ENCODE measurements at places on chromosomes 1 and 21.

DNA sequence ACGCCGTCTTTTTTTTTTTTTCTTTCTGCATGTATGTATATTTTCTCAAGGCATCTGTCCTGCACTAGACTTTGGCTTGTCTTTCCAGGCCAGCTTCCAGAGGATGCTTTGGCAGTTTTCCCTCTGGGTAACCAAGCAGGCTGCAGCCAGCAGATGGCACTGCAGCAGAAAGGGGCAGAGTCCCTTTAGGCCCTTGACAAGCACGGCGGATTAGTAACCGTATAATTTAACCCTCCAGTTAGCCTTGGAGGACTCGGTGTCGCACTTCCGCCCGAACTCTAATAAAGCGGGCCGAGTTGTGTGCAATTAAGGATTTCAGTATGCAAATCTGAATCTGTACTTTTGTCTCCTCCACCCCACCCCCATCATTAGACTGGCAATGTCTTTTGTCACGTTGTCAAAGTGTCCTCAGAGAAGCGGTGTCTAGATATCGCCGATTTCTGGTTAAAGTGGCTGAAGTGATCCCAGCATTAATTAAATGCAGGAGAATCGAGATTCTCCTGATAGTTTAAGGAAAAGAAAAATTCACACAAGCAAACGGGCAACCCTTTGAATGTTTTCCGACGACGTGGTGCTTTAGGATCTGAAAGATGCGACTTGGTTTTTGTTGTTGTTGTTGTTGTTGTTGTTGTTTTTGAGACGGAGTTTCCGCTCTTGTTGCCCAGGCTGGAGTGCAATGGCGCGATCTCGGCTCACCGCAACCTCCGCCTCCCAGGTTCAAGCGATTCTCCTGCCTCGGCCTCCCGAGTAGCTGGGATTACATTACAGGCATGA is 1.1 kb upstream of the TMEM167B start:
- DNase-seq, result peak; percentile 74

DNA sequence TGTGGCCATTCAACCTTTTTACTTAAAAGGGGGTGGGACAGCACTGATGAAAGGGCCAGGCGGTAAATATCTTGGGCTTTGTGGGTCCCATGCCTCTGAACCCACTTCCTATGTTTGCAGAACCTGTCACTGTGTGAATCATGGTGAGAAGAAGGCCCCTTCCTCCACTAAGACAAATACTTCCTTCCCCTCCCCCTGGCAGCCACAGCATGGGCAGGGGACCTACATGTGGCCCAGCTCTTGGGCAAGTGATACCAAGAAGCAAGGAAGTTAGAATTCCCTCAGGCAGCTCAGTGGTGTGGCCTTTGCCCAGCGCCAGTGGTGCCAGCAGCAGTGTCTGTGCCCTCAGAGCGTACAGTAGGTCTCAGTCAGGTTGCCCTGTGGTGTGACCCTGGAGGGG is 168.6 kb downstream of the TRIM33 start:
- DNase-seq, result no peak

GRCh38 chr1:96290801-96291200 is 430.8 kb upstream of the PTBP2 start:
- no peak for DNase-seq

GRCh38 chr1:67347688-67348472 is 40.2 kb downstream of the IL12RB2 start:
- peak; percentile 38 for DNase-seq

DNA sequence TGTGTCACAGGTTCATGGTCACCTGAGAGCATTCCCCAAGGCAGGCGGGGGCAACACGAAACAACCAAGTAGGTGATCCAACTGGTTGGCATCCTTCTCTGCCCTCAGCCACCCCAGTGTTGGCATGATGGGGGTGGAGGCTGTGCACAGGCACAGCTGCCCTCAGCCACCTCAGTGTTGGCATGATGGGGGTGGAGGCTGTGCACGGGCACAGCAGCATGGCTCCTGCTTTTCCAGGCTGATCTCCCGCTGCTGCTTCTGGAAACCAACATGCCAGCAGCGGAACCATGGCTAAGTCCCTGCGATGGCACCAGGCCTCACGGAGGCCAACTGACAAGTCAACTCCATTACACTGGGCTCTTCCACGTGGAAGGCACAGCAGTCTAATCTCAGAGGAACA is 447.8 kb downstream of the PTPRU start:
- DNase-seq, result no peak

DNA sequence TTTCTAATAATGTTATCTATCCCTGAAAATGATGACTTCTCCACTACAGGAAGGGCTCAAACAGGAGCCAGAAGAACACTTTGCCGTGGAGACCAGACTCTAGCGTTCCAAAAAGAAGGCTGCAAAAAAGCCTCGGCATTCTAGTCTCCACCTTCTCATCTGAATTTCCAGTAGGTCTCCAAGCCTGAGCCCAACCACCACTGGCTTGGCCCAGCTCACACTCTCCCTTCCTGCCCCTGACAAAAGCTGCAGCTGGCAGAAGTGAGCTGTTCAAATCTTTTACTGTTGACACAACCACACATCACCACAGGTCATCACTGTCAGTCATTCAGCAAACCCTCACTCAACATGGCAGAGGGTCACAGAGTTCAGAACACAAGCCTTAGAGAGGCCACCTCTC is 69.3 kb downstream of the CAMK2N1 start:
- no peak for DNase-seq

DNA sequence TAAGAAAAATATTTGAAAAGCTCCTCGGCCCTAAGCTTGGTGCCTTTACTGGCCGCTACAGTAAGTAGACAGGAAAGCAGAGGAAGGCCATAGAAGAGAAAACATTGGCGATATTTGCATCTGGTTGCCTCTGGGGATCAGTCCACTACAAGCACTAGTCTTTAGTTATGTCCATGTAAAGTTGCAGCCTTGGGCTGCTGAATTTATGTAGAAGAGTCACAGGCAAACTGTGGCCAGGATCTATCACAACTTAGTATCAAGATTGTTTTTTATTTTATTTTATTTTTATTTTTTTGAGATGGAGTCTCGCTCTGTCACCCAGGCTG is 228.7 kb upstream of the CAMK1G start:
- no peak for DNase-seq

DNA sequence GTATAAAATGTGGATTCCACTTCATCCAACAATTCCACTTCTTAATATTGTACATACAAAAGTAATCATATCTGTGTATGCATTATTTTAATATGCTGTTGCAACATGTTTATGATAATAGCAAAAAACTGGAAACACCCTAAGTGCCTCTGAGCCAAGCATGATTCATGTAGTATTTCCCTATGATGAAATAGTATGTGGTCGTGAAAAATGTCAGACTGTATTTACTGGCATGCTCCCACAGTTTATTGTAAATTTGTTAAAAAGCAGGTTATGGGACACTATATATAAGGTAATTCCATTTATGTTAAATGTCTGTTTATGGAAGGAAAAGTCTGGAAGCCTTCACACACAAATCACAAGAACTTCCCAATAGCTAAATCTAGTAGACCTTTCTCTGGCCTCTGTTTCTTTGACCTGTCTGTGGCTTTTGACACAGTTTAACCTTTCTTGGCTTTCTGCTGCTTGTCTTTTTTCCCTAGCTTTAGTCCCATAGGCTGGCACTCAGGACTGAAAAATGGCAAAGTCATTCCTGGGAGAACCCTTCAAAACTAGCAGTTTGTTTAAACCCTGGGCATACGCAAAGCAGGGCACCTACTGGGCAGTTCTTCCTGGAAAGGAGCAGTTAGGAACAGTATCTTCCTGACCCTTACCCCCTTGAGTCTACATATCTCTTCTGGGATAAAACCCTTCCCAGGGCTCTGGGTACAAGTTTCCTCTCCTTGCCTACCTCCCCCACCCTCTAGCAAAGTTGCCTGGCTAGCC is 65.4 kb upstream of the ARTN start:
- peak; percentile 58 for DNase-seq

GRCh38 chr1:208006258-208006920 is 95.5 kb upstream of the CD34 start:
- DNase-seq, result no peak

GRCh38 chr1:183209533-183210158 is 23.6 kb downstream of the LAMC2 start:
- DNase-seq, result peak; percentile 86

GRCh38 chr1:18175530-18176377 is 68.2 kb downstream of the IGSF21 start:
- no peak for DNase-seq

- no peak for DNase-seq
These were observed 46.9 kb downstream of the CAPN2 start for GRCh38 chr1:223759273-223759672.

All from hepatic stellate cell (primary cell).